ENCODE measurements at places on chromosomes 11 and 22.

GRCh38 chr11:93526641-93527583 lies 16.3 kb downstream of the SMCO4 start:
- no peak for DNase-seq

DNA sequence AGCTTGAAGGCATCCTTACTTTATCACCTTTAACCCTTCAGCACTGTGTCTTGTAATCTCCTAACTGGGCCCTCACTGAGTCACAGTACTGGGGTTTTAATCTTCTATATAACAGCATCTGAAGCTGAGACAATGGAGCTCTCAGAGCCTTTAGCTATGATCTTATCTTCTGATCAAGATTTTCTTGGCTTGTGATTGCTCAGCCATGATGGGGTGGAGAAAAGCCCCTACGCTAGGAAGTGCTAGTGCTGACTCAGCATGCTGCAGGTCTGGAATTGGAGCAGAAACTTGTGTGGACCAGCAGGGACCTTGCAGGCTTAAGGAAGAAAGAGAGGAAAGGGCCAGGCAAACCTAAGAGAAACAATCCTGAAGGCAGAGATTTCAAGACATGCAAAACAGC lies 71.7 kb upstream of the EED start:
- no peak for DNase-seq

GRCh38 chr11:2531277-2531986 lies 86.6 kb downstream of the KCNQ1 start:
- DNase-seq = no peak

GRCh38 chr11:2296913-2297622 lies 4.7 kb downstream of the C11orf21 start:
- DNase-seq = no peak
